ENCODE measurements at places on chromosomes 11 and 22. TPM values are rescaled to one million over a fixed set of nuclear protein-coding genes. Genes with fewer than 3 reads are reported as not detected.
A peak's percentile ranks its signal among the peaks of the same experiment; 100 is the strongest.

- peak; percentile 16 for DNase-seq
Measured at GRCh38 chr11:81674211-81674610, 1059.5 kb downstream of the FAM181B start.

Gene RFPL2
- total RNA-seq, result 0.53 TPM

DNA sequence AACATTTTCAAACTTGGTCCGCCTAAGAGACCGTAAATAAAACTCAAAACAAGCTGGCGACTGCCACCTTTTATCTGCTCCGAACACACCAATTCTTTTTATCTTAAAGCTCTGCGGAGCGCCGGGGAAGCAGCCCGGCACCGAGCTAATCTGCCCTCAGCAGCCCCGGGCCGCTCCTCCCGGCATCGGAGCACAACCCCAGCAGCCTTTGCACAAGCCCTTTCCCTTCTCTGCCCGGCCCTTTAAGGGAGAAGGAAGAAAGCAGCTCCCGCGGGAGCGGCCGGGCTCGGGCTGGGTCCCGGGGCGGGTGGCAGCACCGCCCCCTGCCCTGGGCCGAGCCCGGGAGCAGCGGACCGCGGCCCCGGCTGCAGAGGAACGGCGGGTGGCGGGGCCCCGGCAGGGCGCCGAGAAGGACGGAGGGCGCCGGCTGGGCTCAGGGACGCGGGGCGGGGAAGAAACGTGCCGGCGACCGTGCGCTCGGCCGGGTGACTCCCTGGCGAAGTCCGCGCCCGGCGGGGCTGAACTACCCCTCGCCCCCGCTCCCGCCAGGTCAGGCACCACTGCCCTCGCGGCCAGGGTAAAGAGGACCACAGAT is 133.6 kb upstream of the C11orf58 start:
- DNase-seq, result peak; percentile 30

DNA sequence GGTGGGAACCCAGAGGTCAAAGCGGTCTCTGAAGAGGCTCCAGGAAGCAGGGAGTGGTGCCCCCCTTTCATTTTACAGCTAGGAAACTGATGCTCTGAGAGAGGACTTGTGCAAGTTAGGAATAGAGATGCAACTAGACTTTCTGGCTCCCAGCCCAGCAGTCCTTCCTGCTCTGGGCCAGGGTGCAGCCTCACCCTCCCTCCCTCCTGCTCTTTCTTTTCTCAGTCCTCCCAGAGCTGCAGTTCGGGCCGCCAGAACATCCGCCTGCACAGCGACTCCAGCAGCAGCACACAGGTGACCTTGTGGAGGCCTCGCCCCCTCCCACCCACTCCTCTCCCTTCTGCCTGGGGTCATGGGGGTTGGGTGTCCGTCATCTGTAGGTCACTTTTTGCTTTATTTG is 51.5 kb downstream of the LHFPL7 start:
- DNase-seq, result no peak

DNA sequence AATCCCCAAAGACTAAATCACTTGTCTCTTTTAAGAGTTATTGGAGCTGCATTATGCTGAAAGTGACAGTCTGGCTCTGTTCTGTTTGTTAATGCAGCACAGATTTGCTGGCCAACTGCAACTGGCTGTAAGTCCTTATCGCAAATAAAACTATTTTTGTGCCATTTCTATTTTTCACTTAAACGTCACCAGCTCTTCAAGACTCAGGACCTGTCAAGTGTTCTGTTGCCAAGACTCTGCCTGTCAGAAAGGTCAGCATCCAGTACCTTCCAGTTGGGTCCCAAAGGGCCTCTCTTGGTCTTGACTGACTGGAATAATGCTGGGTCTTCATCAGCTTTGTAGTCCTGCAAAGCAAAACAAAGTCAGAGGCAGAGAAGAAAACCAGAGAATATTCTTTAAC is 45.6 kb downstream of the PITPNB start:
- DNase-seq, result no peak

Data from activated CD4-positive, alpha-beta memory T cell treated with anti-CD3 and anti-CD28 coated beads for 36 hours (primary cell).